ENCODE measurements at places on chromosomes 2 and 18.

DNA sequence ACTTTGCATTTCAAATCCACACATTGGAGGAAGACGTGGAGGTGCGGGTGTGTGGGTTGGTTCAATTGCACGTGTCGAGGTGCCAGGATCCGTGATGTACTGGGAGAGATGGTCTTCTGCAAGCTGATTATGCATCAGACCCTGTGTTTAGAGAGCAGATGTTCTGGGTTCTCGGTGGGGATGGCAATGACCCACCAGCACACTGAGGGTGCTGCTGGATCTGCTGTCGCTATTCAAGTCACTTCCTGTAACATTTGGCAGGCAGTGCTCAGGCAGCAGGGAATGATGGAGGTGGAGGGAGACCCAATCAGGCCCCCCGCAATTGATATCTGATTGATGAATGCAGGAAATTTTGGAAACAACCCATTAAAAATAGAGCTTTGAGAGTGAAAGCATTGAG lies 830.1 kb upstream of the POU3F3 start:
- DNase-seq = no peak

- no peak for DNase-seq
Observed at GRCh38 chr2:9071032-9071431, 67.5 kb upstream of the MBOAT2 start.

- DNase-seq = peak; percentile 26
Observed at GRCh38 chr2:233051241-233052149, 8.6 kb upstream of the INPP5D start.

- DNase-seq = no peak
Observed at GRCh38 chr2:234275515-234275914, 221.4 kb downstream of the ARL4C start.

DNA sequence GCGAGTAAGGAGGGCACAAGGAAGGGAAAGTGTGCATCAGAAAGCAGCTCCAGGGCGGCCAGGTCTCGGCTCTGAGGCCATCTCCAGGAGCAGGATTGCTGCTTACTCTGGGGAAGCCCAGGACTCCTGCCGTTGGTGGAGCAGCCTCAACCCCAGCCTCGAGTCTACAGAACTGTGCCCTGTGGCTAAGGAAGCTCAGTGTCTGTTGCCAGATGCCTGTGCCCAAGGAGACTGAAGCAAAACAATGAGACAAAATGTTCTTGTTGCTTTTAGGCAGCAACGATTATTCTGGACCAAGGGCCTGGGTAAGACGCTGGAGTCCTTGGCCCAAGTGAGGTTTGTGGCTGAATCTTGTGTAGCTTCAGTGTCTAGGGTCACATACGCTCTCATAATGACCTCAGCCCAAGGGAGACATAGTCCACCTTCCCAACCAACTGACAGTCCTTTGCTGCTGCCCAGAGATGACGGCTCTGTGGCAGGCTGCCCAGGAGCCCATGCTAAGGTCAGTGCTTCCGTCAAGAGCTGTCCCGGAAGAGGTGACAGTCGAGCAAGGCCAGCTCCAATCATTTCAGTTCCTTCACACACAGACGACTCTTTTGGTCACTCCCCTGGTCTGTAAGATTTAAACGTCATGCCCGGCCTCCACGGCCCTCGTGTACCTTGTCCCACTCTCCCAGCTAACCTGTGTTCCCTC lies 223.8 kb downstream of the TTC32 start:
- no peak for DNase-seq

- no peak for DNase-seq
Observed at GRCh38 chr18:44683556-44683955, 2.9 kb downstream of the SETBP1 start.

DNA sequence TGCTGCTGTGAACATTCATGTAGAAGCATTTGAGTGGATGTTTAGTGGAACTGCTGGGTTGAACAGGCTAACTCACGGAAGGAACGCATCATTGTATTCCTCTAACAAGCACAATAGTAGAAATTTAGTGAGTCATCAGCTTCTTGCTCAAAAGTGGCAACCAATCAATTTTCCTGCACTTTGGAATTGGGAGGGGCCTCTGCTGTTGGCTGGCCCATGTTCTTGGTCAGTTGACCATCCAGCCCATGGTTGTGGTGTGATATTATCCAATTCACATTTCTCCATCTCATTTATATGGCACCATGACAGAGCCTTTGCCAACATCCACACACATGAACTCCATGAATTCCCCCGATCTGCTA lies 95.0 kb downstream of the TNFRSF11A start:
- no peak for DNase-seq

DNA sequence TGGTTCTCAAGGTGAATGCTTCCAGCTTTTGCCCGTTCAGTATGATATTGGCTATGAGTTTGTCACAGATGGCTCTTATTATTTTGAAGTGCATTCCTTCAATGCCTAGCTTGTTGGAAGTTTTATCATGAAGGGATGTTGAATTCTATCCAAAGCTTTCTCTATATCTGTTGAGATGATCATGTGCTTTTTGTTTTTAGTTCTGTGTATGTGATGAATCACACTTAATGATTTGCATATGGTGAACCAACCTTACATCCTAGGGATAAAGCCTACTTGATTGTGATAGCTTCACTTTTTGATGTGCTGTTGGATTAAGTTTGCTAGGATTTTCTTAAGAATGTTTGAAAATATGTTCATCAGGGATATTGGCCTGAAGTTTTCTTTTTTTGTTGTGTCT lies 112.1 kb downstream of the MBD2 start:
- no peak for DNase-seq

GRCh38 chr2:11213975-11214374 lies 58.7 kb downstream of the SLC66A3 start:
- no peak for DNase-seq

GRCh38 chr2:138713069-138713496 lies 67.1 kb downstream of the NXPH2 start:
- DNase-seq = no peak

DNA sequence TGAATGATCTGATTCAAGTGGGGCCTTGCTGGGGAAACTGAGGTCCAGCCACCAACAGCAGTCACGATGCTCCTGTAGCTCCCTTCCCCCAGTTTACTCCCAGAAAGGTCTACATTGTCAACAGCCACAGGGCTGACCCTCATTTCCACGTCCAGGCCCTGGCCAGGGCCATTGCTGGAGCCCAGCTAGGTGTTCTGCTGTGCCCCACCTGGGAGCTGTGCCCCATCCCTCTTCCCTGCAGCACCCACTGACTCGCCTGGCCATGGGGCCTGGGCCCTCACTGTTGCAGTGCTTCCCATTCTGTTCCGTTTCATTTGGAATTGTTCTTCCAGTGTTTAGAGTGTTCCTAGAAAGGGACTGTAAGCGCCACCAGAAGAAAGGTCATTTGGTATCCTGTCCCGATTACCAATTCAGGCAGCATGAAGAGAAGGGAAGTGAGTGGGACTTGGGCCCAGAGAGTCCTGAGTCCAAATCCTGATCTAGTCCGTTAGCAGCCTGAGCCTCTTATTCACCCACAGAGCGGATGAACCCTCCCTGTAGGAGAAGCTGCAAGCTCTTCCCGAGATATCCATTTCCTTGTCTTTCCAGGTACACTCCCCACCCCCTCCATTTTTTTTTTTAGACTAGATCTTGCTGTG lies 73.1 kb upstream of the HPCAL1 start:
- DNase-seq = no peak

GRCh38 chr2:71832844-71833243 lies 314.8 kb downstream of the CYP26B1 start:
- DNase-seq = no peak

- DNase-seq = no peak
Observed at GRCh38 chr18:12606592-12607315, 51.2 kb downstream of the SPIRE1 start.

DNA sequence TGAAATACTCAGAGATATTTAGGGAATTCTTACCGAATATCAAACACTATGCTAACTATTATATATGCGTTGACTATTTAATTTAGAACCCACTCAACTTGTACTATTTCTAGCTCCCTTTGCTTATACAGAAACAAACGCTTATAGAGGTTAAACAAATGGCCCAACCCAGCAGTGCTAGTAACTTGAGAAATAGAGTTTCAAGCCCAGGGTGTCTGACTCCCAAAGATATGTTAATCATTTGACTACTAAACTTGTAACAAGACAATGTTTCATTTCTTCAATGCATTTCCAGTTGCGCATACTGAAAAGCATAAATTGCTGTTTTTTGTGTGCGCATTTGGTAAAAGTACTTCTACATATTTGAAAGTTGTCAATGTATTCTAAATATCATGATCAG lies 310.3 kb downstream of the GALNT13 start:
- DNase-seq = no peak

DNA sequence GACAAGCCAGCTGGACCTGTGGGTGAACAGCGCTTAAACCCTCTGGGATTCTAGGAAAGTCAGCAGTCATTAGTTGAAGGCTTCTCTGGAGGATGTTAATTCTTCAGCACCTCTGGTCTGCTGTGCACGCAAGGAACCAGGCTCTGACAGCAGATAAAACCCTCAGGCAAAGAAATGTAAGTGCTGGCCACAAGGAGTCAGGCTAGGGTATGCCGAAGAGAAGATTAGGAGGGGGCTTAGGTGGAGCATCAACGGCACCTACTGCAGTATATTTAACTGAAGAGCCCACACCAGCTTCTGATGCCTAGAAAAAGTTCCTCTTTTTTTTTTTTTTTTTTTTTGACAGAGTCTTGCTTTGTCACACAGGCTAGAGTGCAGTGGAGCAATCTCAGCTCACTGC lies 304.2 kb upstream of the MC4R start:
- no peak for DNase-seq

DNA sequence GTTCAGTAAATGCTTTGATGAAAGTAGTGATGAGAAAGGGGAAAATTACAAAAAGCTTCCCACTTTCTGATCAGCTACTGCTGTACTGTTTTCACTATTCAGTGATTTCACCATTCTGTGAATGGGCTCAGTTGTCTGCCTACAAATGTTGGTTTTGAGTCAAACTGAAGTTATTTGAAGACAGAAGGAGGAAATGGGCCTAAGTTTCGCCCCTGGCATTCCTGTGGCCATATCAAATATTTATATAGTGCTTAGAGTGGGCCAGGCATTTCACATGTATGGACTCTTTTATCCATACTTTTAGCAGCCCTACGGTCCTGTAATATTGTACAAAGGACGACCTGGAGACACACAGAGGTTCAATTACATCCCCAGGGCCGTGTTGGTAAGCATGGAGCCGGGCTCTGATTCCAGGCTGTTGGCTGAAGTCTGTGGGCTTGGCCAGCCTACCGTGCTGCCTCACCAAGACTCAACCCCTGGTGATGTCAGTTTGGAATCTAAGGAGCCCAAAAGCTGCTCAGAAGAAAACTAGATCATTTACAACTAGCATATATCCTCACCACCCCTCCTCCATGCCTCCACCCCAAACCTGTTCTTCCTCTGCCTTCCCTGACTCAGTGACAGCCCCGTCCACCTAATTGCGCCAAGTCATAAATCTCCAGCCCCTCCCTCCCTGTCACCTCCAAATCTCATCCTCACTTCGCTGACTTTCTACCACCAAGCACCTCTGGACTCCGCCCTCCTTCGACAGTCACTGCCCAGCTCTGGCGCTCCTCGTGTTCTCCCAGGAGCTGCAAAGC lies 10.1 kb upstream of the GRHL1 start:
- no peak for DNase-seq

DNA sequence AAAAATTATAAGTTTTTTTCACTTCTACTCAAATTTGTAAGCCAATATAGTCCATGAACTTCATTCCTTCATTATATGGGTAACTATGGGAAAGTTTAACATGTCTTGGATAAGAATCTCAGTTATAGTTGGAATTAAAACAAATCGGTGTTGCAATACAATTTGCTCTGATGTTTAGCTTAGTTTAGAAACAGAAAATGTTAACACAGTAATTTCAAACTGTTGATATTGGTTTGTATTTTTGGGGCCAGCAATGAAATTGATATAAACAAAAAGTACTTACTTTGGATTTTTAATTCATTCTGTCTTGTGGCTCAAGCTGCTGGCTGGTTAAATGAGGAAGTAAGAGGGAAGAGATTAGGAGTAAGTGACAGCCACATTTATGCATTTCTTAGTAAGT lies 368.5 kb upstream of the NT5C1B start:
- no peak for DNase-seq

DNA sequence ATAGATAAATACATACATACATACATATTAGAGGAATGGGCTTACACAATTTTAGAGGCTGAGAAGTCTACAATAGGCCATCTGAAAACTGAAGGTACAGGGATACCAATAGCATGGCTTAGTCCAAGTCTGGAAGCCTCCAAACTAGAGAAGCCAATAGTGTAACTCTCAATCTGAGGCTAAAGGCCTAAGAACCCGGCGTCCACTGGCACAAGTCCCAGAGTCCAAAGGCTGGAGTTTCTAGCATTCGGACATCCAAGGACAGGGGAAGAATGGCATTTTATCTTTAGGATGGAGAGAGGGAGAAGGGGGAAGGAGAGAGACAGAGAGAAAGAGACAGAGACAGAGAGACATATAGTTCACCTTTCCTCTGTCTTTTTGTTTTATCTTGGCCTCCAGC lies 63.7 kb upstream of the SYT4 start:
- DNase-seq = no peak

GRCh38 chr2:39571111-39571731 lies 94.5 kb upstream of the TMEM178A start:
- no peak for DNase-seq

- no peak for DNase-seq
Observed at GRCh38 chr2:217363470-217363869, 503.6 kb upstream of the TNP1 start.

DNA sequence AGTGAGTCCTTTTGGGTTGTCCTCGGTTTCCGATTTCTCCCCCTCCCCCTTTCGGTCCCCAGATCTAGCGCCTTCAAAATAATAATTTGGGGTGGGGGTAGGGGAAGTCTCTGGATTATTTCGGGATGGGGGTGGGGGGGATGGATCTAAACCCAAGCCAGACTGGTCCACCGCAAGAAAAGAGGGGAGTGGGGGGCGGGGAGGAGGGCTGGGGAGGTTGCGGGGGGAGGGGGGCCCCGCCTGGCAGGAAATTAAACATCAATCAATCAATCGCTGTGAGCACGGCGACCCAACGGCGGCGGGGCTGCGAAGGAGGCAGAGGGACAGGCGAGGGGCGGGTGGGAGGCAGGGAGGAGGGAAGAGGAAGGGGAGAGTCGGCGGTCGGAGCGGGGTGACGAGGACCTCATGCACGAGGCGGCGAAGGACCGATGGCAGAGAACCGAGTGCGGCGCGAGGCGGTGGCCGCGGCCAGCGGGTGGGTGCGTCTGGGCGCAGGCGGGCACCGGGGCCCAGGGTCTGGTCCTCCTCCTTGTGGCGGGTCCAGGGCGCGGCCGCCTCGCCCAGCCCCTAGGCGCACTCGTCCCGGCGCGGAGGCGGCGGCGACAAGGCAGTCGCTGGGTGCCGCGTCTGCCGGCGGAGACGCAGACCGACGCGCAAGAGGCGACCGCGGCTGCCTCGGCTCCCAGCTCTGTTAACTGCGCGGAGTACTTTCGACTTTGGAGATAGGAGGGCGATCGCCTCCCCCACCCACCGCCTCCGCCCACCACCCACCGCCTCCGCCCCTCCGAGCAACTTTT lies 468 bp upstream of the SATB2 start:
- no peak for DNase-seq

- no peak for DNase-seq
Observed at GRCh38 chr2:139836769-139837168, 1056.6 kb upstream of the NXPH2 start.

DNA sequence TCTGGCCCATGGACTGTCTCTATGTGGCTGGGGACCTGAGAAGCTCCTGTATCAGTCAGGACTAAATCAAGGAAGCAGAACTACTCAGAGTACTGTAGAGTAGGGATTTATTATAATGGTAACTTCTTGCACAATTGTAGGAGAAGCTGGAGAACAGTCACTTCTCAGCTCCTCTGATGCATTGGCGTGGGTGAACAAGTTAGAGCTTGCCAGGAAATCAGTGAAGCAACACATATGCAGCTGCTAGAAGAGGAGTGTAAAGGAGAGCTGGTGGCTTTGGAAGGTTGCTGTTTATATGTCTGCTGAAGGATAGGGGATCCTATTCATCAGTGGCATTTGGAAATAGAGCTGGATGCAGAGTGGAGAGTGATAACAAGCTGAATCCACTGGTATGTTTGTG lies 215.5 kb upstream of the CWC22 start:
- DNase-seq = no peak
